ENCODE measurements at places on chromosomes 16 and 17. TPM values are rescaled to one million over a fixed set of nuclear protein-coding genes. Genes with fewer than 3 reads are reported as not detected.

Gene PIPOX
- total RNA-seq = 2.2 TPM

Gene CCDC40
- total RNA-seq = 5.8 TPM

Gene HASPIN
- 2.2 TPM for total RNA-seq

Gene TSPOAP1
- not detected for total RNA-seq

Gene FBXO47
- total RNA-seq = not detected

Gene LRRC37A
- 3.3 TPM for total RNA-seq

Gene EFNB3
- 4.1 TPM for total RNA-seq

Gene SLC47A2
- total RNA-seq = not detected

Gene NPW
- 2.5 TPM for total RNA-seq

Gene CNTD1
- total RNA-seq = not detected

Gene RRAD
- 6.5 TPM for total RNA-seq

DNA sequence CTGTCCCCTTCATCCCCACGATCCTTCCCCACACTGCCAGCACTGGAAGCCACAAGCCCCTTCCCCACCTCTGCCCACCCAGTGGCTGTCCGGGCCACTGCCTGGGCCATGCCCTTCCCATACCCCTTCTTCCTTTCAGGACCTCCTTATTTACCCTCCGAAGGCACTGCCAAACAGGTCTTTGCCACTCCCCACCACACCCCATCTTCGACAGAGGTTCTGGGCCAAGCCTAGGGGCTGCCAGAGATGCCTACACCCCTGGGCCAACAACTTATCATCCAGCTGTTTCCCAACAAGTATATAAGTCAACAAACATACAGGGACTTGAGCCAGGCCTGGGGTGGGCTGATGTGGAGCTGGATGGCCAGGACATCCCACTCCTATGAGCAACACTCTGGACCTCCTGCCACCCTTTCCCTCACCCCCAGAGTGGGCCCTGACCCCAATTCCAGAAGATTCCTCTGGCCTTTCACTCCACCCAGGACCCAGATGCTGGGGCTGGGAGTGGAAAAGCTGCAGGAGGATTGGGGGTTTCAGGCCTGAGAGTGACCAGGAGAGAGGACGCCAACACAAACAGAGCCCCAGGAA, 1.5 kb upstream of the PPP1R1B start:
- peak; percentile 36 for DNase-seq

DNA sequence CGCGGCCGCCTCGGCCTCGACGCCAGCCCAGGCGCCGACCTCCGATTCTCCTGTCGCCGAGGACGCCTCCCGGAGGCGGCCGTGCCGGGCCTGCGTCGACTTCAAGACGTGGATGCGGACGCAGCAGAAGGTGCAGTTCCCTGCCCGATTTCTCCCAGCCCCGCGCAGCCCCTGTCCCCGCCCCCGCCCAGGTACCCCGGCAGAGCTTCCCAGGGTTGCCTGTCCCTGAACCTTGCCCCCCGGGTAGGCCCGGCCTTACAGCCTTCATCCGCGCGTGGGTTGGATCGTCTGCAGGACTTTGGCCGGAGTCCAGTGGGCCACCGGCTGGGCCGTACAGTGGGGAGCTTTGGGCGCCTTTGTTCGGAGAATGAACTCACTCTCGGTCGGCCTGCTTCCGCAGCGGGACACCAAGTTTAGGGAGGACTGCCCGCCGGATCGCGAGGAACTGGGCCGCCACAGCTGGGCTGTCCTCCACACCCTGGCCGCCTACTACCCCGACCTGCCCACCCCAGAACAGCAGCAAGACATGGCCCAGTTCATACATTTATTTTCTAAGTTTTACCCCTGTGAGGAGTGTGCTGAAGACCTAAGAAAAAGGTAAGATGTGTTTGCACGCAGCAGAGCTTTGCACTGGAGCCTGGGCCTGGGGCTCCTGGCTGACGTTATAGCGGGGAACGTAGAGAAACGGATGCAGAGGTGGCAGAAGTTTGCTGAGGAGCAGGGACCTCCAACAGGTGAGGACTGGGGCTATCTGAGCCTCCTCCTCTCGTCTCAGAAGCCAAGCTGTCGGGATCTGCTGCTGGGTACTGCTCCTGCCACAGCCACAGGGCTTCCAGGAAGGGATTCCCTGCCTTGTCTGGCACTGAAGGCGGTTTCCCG, 593 bp downstream of the GFER start:
- no peak for DNase-seq

GRCh38 chr17:38873640-38874380, 4.0 kb downstream of the LASP1 start:
- DNase-seq = no peak

DNA sequence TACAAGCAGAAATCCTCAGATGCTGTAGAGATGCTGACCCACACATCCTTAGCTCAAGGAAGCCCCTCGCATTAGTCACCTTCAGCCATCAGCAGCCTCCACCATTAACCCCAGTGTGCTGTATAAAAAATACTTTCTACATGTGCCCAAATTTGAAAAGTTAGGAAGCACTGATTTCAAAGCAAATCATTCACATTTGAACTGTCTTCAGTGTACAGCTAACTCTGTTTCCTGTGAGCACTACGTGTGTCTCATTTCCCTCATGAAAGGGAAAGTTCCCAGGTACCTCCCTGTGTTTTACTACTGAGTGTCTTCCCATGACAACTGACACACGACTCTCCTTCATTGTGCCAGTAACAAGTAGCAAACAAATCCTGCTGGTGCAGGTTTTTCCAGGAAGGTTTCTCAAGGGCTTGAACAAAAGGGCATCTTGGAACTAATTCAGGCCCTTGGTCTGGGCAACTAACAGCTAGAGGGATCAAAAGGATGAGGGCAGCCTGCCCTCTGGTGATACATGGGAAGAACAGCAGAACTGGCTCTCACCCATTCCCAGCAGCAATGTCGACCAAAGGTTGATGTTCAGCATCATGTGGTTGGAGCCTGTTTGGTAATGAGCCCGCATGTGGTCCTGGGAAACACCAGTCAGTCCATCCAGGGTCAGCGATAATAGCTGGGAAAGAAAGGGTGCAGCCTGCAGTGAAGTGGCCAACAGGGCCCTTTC, 4.0 kb downstream of the SLC35B1 start:
- DNase-seq = no peak

DNA sequence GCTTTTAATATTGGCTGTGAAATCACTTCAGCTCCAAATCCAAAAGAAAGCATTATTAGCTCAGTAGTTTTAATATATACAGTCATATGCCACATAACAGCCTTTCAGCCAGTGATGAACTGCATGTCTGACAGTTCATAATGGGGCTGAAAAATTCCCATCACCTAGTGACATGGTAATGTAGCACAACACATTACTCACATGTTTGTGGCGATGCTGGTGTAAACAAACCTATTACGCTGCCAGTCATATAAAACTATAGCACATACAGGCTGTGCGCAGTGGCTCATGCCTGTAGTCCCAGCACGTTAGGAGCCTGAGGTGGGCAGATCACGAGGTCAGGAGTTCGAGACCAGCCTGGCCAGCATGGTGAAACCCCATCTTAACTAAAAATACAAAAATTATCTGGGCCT, 92.2 kb downstream of the TUBD1 start:
- DNase-seq = no peak

- no peak for DNase-seq
Measured at GRCh38 chr16:27951489-27952120, 111.9 kb downstream of the GSG1L start.

DNA sequence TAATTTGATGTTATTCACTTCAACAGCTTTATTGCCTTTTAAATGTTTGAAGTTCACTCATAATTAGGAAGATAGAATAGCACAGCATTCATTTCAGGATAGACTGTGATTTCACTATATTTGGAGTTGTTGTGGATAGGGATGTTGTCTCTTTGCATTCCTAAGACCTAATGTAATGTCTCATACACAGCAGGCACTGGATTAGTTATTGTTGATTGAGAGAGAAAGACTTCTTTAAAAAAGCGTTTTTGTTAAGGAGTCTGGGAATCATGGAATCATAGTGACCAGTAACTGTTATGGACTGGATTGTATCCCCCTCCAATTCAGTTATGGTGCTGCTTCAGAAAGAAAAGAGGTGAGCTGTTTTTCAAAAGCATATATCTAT, 122.0 kb downstream of the USP22 start:
- no peak for DNase-seq

DNA sequence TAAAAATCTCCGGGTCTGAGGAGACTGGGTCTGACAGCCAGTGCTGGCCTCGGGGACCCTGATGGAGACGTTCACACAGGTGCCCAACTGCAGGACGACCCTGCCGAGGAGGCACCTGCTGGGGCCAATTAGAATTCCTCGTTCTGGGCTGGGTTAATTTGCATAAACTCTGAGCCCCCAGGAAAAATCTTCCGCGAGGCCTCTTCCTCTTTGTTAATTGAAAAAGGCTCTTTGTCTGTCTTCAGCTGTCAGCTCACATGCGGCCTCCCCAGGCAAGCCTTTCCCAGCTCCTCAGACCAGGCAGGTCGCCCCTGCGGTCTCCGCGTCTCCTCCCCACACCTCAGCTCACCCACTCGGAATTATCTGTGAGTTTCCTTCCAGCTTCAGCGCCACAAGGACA, 400.2 kb downstream of the SEC14L1 start:
- DNase-seq = peak; percentile 38

GRCh38 chr16:81729451-81729850, 49.6 kb upstream of the PLCG2 start:
- DNase-seq = no peak

DNA sequence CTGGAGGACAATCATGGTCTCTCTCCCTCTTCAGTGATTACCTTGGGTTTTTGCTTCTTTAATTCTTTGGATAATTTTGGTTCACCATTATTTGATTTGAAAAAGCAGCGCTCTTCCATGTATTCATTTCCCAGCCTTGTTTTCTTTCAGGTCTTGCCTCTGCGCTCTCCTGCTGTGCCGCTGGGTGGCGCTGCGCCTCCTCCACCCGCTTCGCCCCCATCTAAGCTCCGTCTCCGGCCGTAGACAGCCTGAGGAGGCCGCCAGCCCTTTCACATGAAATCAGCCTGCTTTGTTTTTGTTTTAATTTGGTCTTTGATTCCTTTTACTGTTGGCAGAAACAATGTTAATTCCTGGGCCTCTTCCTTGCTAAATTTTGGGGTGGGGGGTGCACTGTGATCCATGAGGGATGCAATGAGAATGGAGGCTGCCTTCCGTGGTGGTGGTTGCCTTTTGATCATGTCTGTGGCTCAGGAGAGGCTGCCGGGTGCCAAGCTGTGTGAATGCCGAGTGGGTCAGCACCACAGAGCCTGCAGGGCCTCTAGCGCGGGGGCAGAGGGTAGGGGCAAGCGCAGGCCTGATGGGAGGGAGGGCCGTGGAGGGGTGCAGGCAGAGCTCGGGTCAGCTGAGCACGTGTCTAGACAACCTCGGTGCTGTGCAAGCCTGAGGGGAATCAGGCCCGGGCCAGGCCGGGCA, 64.1 kb downstream of the PLD6 start:
- no peak for DNase-seq

DNA sequence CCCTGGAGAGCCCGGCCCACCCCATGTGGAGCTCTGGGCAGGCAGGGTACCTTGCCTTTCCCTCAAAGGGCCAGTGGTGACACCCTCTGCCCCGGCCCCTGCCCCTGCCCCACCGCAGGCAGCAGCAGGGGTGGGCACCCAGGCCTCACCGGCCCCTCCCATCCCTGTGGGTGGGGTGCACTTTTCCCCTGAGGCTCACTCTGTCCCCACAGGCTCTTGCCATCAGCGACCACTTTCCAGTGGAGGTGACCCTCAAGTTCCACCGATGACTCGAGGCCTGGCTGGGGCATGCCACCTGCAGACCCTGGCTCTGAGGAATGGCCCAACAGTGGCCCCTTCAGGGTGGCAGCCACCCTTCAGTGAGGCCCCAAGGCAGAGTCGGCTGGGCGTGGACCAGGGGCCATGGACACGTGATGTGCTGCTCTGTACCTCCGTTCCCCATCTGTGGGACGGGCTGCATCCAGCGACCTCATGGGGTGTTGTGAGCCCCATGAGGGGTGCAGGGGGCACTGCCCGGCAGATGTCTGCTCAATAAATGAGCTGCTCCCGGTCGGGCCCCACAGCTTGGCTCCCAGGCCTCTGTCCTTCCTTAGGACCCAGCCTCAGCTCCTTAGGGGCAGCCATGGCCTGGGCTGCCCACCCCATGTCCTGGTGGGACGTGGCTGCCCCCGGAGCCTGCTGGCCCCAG, 2.0 kb downstream of the DNASE1L2 start:
- no peak for DNase-seq

GRCh38 chr16:11276896-11277593, 765 bp upstream of the PRM2 start:
- no peak for DNase-seq

GRCh38 chr17:7881276-7882054, 7.1 kb upstream of the CHD3 start:
- no peak for DNase-seq

- DNase-seq = no peak
Measured at GRCh38 chr16:56613706-56614105, 5.3 kb downstream of the MT2A start.

GRCh38 chr16:66399930-66400329, 27.2 kb upstream of the BEAN1 start:
- no peak for DNase-seq

- peak; percentile 92 for DNase-seq
Measured at GRCh38 chr16:89319886-89320781, 102.6 kb downstream of the ZNF778 start.

GRCh38 chr16:48105456-48105855, 50.3 kb downstream of the ABCC12 start:
- no peak for DNase-seq

DNA sequence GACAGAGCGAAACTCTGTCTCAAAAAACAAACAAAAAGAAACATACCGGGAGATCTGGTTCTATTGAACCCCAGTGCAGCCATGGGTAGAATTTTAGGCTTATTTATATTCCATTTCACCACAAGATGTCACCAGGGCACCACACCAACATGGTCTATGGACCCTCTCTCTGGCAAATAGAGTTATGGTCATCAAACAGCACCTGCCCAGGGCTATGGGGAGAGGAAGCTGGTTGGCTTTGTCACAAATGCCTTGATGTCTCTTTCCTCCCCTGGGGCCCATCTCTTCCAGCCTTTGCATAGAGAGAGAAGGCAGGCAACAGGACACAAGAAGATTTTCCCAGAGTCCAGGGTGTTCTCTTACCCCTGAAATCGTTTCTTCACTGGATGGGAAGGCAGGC, 128.4 kb downstream of the WWOX start:
- no peak for DNase-seq

- no peak for DNase-seq
Measured at GRCh38 chr16:68000450-68000849, 1.2 kb upstream of the DPEP2 start.

GRCh38 chr17:33373273-33373672, 80.2 kb upstream of the ASIC2 start:
- DNase-seq = no peak

- no peak for DNase-seq
Measured at GRCh38 chr17:61986898-61987297, 59.1 kb upstream of the INTS2 start.

- no peak for DNase-seq
Measured at GRCh38 chr17:21078016-21078780, 35.4 kb upstream of the USP22 start.

GRCh38 chr17:9109933-9110332, 88.6 kb downstream of the NTN1 start:
- DNase-seq = peak; percentile 3

Data from chondrocyte (in vitro differentiated cells).